ENCODE measurements at places on chromosomes 1 and 21.
A peak's percentile ranks its signal among the peaks of the same experiment; 100 is the strongest.

GRCh38 chr21:31366825-31367224 lies 22.8 kb upstream of the TIAM1 start:
- no peak for DNase-seq

- no peak for DNase-seq
Measured at GRCh38 chr1:247111700-247112478, 7.7 kb upstream of the ZNF669 start.

DNA sequence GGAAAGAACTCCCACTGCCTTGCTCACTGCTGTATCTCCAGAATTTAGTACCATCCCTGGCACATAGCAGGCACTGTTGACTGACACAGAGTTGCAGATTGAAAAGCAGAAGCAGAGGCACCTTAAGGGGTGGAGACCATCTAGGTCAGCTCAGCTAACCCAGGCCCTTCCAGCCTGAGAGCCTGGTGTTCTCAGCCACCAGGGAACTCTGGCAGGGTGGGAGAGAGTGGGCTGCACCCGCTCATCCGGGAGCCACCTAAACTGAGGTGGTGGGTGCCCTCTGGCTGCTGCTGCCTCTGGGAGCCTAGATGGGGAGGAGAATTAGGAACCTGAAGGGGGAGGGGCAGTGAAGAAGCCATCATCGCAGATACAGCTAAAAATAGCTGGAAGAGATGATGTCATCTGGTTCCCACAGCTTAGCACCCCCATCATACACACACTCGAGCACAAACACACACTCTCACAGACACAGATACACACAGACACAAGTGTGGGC lies 1.5 kb upstream of the TSPAN1 start:
- no peak for DNase-seq

- no peak for DNase-seq
Measured at GRCh38 chr1:27399251-27400025, 7.0 kb downstream of the GPR3 start.

- DNase-seq, result no peak
Measured at GRCh38 chr21:28136656-28137255, 855.9 kb downstream of the LTN1 start.

- DNase-seq, result no peak
Measured at GRCh38 chr1:154745750-154746425, 124.2 kb downstream of the KCNN3 start.

DNA sequence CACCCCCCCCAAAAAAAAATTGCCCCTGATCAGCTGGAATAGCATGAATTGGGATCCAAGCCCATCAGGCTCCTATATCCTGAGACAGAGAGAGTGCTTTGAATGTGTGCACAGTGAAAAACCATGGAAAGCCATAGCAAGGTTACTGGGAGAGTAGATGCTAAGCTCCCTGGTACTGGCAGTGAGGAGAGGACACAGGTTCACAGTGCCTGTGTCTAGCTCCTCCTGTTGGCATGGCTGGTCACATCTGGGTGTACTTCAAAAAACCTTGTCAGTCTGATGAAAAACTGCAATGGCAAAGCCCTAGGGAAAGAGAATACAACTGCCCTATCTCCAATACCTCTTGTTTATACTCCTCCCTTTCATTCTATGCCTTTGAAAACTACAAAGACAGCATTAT lies 12.9 kb downstream of the COPA start:
- no peak for DNase-seq

GRCh38 chr21:42403611-42404231 lies at the start of gene UBASH3A:
Gene UBASH3A, plus strand, starts transcription at chr21:42403902. Its CDS starts 44 bp downstream, at chr21:42403946.
- DNase-seq, result peak; percentile 41

DNA sequence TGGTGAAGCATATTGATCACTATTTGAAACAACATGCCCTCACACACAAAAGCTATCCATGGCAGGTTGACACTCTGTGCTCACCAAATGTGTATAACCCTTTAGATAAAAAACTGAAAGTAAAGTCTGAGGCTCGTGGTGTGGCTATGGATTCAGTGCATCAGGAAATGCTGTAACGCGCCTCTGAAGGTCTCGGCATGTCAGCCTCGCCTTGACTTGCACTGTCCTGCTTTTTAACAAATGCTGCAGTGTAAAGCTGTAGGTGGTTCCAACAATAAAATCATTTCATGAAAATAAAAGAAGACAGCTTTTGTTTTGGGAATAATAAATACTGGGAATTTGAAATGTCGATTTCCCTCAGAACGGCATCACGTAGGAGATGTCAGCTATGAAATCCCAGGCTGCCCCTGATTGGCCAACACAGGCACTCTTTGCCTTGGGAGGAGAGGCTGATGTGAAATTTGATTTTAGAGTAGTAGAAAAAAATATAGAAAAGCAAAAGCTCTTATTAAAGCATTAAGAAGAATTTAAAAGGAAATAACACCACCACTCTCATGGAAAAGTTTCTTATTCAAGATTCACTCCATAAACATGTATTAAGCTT lies 168.2 kb downstream of the DSCAM start:
- no peak for DNase-seq

GRCh38 chr21:35232545-35233176 lies 183.6 kb upstream of the RUNX1 start:
- no peak for DNase-seq

- no peak for DNase-seq
Measured at GRCh38 chr21:42986125-42986783, 11.9 kb downstream of the PKNOX1 start.

GRCh38 chr1:87150143-87150542 lies 178.5 kb upstream of the LMO4 start:
- DNase-seq, result no peak

- no peak for DNase-seq
Measured at GRCh38 chr1:203057911-203058675, 27.7 kb downstream of the MYOG start.

- no peak for DNase-seq
Measured at GRCh38 chr1:167661527-167662426, 31.7 kb downstream of the RCSD1 start.

DNA sequence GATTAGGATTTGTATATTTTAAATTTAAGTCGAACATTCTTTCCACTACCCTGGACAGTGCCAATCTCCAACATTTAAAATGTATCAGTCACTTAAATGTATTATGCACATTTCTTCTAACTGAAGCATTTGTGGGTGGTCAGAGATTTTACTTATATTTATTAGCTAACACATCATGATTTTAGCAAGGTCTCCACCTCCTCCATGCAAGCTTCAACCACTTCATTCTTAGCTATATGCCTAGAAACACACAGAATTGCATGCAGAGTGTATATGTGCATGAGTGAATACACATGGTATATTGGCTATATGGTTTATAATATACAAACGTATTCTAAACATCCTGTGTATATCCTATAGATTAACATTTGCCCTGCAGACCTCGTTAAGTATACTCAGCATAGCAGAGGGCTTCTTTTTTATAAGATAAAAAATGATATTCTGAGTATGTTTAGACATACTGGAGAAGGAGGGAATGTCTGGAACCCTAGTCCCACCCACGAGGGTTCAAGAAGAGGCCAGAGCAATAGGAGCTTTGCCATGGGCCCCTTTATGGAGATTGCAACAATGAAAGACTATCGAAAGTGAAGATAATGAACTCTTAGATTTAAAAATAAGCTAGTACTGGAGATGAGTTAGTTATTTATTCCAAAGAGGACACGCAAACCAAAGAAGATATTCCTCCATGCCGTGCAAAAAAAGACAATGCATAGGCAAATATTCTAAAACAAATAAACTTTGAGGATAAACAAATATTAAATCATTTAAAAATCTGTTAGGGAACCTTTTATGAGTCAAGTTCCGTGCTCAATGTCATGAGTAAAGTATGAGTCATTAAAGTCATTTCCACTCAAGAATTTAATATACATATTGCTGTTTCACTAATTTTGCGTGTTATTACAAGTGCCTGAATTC lies 480.4 kb downstream of the SIPA1L2 start:
- no peak for DNase-seq

DNA sequence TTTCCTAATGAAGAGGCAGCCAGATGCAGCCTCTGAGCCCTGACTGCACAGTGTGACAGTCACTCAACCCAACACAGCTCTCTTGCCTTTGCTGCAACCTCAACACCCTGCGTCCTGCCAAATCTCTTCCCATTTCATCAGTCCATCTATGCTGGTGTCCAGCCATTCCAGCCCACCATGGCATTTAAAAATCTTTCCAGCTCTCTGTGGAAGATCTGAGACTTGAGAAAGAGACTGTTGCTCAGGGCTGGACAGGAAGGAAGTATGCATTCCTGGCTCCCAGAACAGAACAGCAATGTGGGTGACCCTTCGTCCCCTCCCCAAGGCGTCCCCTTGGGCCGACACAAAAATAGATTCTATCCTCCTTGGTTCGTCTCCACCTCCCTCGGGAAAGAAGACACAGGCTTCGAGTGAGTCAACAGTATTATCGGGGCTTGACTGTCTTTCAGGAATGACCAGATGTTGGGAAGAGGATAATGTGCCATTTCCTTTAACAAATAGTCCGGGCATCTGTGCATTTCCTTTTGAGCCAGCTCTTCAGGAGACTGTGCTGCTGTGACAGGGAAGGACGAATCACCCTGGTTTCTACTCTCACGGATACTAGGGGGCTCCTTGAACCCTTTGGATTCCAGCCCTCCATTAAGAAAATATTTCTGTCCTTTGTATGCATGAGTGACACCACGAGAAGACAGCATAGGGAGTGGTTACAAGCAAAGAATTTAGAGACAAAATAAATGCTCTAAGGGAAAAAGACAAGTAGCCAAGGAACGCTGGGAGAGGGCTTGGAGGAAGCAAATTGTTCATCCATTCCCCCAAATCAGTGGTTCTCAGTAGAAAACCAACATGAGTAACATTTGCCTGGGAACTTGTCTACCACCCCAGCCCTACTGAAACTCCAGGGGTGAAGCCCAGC lies 111.4 kb upstream of the CDC42BPA start:
- DNase-seq, result no peak

- no peak for DNase-seq
Measured at GRCh38 chr1:109901524-109902145, 9.0 kb upstream of the CSF1 start.

DNA sequence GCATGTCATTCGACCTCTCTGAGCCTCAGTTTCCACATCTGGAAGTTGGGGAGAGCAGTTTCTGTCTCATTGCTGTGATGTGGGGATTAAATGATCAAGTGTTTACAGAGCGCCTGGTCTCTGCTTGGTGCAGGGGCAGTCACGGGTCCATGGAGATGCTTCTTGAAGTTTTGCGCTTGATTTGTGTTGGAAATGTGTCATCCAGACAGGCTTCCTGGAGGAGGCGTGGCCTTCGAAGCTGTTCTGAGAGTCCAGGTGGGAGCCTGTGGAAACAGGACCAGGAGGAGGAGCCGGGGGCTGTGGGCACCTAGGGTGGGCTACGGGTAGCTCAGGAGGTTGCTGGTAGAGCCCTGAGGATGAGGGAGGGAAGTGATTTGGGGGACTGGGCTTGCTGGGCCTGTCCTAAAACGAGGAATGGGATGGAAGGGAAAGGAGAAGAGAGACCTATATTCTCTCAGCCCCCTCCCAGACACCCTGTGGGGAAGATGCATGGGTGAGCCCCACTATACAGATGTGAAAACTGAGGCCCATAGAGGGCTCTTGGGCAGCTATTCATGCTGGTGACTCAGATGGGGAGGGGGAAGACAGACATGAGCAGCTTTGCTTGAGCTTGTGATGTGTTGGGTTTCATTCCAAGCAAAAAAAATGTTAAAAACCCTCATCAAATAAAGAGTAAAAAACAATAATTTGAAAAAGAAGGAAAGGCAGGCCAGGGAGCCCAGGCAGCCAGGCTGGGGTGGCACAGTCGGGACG lies 107.2 kb upstream of the WNT4 start:
- no peak for DNase-seq

DNA sequence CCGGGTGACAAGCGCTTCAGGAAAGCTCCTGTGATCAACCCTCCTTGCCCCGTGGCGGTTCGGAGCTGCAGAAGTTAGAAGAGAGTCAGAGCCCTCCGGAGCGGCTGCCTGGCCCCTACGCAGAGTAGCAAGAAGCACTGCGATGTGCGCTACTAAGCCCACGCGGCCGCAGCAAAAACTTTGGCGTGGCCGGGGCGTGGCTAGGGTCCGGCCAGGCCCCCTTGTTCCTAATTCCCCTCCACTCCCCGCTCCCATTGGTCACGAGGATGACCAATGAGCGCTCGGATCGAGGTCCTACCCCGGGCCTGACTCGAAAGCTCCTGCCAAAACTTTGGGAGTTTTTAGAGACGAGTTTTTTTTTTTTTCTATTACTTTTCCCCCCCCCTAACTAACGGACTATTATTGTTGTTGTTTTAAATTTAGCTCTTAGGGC lies at the start of gene HLX:
HLX (plus strand) TSS at position 368 of the 433 bp plus-strand sequence. CDS start 415 bp downstream, outside the sequence.
- peak; percentile 13 for DNase-seq

- DNase-seq, result no peak
Measured at GRCh38 chr1:183139281-183139942, 46.7 kb upstream of the LAMC2 start.

DNA sequence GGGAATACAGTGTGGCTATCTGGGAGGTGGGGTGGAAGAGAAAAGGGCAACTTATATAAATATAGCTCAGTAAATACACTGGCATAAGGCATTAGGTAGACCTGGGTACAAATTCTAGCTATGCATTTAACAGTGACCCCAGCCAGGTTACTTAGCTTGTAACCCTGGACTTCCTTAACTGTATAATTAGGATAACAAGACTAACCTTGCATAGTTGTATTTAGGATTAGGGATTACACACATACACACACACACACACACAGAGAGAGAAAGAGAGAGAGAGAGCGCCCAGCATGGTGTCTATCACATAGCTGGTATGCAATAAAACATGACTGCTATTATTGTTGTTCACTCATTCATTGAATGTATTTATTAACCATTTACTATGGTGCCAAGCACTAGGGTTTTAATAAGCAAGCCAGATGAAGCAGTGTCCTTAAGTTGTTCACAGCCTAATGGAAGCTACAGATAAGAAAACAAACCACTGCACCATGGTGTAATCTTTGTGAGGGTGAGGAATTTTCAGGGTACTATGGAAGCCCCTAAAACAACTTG lies 251.4 kb downstream of the ZNF648 start:
- no peak for DNase-seq

- DNase-seq, result no peak
Measured at GRCh38 chr1:70142075-70142474, 63.3 kb downstream of the LRRC40 start.

DNA sequence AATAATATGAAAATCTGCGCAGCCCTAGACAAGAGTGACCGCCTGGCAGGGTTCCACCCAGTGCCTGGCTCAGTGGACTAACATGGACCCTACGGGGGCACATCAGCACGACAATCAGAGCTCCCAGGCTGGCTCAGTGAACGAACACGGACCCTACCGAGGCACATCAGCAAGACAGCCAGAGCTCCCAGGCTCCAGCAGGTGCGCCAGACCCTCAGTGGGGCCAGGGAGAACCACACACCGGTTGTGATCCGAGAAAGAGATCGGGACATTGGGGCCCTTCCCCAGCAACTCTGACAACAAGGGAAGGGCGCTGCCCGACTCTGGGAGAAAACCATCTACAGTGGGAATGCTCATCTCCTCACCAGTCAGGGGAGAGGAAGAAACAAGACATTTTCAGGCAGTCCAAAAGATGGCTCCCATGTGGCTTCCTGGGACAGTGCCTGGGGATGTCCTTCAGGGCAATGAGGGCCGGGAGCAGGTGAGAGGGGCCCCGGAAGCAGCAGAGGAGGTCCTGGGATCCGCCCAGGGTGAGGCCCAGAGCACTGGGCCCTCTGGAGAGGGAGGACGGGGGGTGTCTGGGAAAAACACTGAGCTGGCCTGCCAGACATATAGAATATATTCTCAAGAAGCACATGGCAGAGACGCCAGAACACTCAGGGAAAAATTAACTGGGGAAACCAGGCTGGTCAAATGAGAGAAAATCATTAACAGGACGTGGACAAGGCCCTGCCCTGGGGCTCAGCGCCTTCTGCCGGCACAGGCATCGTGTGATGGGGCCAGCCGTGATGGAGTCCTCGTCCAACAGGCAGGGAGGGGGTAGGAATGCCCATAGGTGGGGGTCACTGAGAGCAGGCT lies 4.8 kb downstream of the ARHGEF16 start:
- DNase-seq, result no peak

GRCh38 chr1:155295183-155295941 lies 5.9 kb downstream of the PKLR start:
- no peak for DNase-seq
